Dermis microvascular lymphatic vessel endothelial cell (primary cell): ENCODE measurements at places on chromosomes 1 and 21. TPM values are rescaled to one million over a fixed set of nuclear protein-coding genes. Genes with fewer than 3 reads are reported as not detected.

The CASZ1 gene
- 1.4 and 2.3 TPM in 2 replicates for total RNA-seq

The MSTO1 gene
- 13.4 and 18.7 TPM in 2 replicates for total RNA-seq

DNA sequence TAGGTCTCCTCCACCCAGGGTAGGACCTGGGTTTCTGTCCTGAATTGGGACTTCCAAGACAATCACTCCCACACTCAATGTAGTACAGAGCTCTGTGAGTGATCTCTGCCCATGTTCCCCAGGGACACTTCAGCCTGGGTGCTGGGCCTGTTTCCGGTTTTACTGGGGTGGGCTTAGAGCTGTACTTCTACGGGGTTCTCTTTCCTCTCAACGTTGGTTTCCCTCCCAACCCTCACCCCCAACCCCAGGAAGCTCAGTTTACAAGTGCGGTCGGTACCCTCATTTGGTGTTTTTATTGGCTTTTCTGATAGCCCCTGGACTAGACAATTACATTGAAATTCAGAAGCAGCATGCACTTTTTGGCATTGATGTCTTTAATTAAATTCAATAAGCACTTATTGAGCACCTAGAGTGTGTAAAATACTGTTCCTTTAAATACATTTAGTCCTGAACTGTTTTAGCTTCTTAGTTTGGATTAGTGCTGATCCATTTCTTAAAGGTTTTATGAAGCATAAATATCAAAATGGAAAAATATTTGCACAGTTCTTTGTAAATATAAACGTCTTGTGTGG is 542 bp upstream of the XPR1 start:
- no peak for DNase-seq

DNA sequence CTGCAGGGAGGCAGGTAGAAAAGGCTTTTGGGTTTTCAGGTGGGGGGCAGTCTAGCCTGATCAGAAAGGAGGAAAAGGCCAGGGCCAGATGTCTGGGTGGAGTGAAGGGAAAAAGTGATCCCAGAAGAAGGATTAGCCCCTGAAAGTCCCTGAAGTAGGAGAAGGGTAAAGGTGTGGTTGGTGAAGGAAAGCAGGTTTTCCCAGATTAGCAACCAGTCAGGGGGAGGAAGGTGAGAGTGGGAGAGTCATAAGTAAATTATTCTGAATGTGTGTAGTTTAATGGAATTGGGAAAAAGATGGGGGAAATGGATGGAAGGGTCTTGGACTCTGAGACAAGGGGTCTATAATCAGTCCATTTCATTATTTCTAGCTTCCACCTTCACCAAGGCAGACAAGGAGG is 647 bp upstream of the SPRR1A start:
- no peak for DNase-seq

DNA sequence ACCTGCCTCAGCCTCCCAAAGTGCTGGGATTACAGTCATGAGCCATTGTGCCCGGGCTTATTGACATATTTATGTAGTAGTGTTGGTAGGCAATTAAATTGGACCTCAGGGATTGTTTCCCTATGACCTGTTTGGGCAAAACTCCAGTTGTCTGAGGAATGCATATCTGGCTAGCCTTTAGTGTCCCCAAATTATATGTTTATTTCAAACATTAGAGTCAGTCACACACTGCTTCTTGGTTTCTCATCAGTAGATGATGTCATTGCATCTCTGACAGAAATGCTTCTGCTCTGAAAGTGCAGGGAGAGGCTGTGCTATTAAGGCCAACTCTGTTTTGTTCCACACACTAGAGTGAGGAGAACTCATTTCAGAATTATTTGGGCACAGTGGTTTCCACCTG is 12.5 kb downstream of the PIP5K1A start:
- no peak for DNase-seq

DNA sequence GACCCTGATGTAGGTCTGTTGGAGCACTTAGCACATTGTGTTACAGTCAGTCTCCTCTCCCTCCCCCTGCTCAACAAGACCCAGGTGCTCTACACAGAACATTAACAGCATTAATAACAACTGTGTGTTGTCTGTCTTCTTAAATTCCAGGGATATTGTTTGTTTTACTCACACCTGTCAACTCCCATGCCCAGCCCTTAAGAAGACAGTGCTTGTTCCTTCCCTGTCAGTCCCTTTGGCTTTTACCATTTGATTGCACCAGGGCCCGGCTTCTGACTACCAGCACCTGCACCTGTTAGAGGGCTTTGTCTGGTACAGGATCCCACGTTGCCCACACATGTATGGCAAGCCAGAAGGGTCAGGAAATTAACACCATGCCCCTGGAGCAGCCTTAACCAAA is 11.7 kb downstream of the RIMKLA start:
- no peak for DNase-seq
